ENCODE measurements at places on chromosomes 4 and X.

- no peak for DNase-seq
Measured at GRCh38 chrX:107574711-107575110, 53.6 kb upstream of the PRPS1 start.

GRCh38 chrX:108049649-108050048 is 4.8 kb downstream of the VSIG1 start:
- DNase-seq: no peak

DNA sequence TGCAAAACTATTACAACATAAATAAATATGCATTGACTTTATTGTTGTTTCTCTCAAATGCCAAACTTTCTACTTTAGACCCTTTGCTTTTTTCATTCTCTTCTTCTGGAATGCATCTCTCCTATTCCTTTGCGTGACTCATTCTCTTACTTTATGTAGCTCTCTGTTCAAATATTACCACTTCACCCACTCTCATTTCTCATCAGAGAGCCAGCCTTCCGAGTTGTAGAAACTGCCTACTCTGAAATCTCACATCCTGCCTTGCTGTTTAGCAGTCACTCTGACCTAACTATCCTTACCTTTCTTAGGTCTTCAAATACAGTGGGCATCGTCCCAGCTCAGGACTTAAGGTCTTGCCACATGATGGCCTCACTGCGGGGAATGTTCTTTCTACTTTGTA is 143.5 kb downstream of the GALNTL6 start:
- DNase-seq: no peak

- no peak for DNase-seq
Measured at GRCh38 chr4:3390288-3390811, 51.4 kb upstream of the HGFAC start.

GRCh38 chr4:3307060-3307459 is 14.2 kb downstream of the RGS12 start:
- no peak for DNase-seq

- no peak for DNase-seq
Measured at GRCh38 chr4:67580577-67580976, 22.1 kb downstream of the STAP1 start.

GRCh38 chr4:94537921-94538628 is 86.3 kb downstream of the PDLIM5 start:
- no peak for DNase-seq

DNA sequence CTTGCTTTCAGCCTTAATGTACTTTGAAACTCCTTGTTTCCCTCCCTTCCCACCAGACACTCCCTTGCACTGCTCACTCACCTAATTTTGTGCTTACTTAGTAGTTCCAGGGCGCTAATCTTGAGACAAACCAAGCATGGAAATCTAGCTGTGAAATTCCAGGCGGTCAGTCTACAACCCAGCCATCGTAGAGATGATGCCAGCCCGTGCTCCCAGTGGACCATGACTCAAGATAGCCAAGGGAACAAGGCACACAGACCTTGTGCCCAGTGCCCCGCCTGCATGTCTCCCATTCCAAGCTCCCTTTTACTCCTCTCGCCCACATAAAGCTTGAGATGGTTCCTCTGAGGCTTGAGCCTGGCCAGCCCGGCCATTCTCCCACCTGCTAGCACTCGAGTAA is 11.1 kb downstream of the TREX2 start:
- DNase-seq: no peak

- peak; percentile 54 for DNase-seq
Measured at GRCh38 chr4:25767877-25768725, 94.7 kb downstream of the SEL1L3 start.

DNA sequence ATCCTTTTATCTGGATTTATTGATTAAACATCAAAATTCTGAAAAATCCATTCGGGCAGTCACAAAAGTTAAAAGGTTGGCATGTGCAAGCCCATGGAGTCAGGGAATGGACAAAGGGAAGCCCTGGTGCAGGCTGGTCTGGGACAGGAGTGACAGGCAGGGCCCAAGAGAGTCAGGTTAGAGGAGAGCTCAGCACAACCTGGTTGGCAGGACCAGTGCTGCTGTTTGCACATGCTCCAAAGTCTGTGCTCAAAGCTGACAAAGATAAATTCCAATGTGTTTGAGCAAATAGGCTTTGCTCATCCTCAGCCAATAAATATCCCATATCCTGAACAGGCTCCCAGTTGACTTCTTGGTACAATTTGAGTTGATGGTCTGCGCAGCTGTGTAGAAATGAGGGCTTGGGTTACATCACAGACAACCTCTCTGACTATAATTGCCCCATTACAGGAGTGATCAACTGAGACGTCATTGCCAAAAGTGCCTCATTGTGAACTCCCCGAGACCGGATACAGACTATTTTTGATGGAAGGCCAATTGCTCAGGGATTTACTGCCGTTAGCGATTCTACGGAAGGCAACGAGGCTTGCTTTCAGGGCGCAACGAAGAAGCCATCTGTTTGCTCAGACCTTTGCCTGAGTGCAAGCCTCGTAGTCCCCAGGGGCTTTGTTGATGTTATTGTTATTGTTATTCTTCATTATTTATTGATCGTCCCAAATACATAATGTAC is 1008.1 kb upstream of the TENM3 start:
- DNase-seq: no peak

DNA sequence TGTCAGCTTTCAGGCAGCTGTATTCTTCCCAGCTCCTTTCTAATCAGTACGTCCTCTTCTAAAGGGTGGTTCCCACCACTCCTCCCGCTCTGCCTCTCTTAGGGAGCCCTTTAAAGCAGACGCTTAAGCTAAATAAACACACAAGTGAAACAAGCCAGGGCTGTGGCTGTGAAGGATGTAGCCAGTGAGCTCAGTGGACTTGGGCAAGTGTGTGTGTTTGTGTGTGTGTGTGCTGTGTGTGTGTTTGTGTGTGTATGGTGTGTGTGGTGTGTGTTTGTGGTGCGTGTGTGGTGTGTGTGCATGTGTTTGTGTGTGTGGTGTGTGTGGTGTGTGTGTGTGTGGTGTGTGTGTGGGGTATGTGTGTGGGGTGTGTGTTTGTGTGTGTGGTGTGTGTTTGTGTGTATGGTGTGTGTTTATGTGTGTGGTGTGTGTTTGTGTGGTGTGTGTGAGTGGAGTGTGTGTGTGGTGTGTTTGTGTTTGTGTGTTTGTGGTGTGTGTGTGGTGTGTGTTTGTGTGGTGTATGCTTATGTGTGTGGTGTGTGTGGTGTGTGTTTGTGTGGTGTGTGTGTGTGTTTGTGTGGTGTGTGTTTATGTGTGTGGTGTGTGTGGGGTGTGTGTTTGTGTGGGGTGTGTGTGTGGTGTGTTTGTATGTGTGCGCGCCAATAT is 283.3 kb downstream of the PTTG2 start:
- DNase-seq: no peak

- no peak for DNase-seq
Measured at GRCh38 chrX:96453139-96453538, 231.5 kb upstream of the DIAPH2 start.

- no peak for DNase-seq
Measured at GRCh38 chr4:6641164-6641970, 882 bp downstream of the MRFAP1 start.

DNA sequence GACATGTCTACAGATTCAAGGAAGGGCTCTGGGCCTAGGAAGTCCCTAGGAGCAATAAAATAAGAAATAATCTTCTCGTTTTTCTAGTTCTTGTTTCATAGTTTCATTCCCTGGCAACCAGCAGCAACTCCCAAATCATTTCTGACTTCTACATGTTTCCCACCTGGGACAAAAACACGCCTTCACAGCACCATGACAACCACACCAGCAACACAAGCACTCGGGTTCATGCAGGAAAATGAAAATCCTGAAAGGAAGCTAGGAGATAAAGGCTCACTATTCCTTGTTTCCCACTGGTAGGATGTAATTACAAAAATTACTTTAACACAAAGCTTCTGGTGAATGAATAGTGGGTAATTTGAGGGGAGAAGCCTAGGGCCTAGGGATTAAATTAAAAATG is 158.9 kb downstream of the ADAMTS3 start:
- DNase-seq: no peak

DNA sequence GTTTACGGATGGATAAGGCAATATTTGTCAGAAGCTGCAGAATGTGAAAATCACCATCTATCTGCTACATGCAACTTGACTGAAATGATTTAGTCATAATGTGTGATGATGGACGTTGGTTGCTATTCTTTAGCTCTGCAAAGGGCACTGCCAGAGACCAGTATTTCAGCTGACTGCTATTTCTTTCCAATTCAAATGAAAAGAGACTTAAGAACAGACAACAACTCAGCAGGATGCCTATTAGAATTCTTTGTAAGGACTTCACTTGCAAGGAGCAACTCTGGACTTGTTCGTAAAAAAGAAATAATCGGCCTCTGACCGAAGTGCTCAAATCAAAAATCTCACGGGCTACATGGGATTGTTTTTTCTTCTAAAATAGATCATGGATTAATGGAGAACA is 262.7 kb downstream of the DHX15 start:
- no peak for DNase-seq

DNA sequence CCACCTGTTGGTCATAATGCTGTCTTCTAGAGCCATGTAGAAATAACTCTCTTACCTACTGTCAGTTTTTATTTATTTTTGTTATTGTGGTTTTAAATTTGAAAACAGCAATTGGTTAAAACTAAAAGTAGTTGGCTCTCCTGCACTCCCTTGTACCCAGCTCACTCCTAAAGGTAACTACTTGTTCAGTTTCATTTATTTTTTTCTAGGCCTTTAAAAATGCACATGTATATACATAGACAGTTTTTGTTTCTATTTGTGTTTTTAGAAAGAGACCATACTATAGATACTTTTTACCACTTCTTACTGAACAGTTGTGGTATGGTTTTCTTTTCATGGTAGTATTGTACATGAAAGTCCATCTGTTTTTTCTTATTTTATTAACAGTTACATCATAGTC is 16.8 kb downstream of the SMAD1 start:
- no peak for DNase-seq

DNA sequence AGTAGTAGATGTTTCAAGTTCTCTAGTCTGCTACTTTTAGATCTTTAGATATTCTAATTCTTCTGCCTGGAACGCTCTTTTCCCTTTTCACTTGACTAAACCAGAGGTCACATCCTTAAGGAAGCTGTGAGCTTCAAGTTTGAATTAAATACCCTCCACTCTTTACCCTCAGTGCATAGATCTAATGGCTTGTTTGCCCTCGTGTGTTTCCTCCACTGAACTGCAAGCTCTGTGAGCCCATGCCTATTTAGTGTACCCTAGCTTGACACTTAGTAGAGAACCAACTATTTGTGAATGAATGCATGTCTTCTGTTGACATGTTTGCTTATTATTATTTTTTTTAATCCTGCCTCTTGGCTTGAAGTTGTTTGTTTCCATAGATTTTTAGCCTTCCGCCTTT is 138.3 kb downstream of the PDE5A start:
- no peak for DNase-seq

DNA sequence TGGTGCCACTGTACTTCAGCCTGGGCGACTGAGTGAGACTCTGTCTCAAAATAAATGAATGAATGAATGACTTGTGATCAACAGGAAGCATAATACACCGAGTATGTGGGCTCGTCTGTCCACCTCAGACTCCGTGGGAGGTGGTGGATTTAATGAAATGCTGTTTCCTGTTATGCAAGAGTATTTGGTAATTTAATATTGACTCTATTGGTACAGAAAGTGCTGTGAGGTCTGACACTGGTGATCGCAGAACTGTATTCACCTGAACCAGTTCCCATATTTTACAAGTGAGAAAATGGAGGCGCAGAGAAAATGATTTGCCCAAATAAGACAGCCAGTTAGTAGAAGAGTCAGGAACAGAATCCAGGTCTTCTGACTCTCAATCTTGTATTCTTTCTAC is 423.3 kb downstream of the RAPGEF2 start:
- no peak for DNase-seq

DNA sequence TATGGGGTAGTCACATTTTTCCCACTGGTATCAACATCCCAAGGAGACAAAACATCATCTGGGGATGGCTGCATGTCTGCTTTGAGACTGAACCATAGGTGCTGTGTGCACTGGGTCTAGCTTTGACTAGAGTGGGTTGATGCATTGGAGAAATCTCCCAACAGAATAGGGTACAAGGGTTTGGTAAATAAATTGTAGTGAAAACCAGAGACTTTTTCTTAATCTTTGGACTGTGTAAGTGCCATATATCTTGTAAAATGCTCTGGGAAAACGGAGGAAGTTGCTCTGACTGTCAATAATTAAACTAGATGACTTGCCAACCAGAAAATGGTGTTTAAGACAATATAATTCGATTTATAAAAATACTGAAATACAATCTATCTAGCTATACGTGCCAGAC is 1064.0 kb upstream of the SLIT2 start:
- DNase-seq: no peak

DNA sequence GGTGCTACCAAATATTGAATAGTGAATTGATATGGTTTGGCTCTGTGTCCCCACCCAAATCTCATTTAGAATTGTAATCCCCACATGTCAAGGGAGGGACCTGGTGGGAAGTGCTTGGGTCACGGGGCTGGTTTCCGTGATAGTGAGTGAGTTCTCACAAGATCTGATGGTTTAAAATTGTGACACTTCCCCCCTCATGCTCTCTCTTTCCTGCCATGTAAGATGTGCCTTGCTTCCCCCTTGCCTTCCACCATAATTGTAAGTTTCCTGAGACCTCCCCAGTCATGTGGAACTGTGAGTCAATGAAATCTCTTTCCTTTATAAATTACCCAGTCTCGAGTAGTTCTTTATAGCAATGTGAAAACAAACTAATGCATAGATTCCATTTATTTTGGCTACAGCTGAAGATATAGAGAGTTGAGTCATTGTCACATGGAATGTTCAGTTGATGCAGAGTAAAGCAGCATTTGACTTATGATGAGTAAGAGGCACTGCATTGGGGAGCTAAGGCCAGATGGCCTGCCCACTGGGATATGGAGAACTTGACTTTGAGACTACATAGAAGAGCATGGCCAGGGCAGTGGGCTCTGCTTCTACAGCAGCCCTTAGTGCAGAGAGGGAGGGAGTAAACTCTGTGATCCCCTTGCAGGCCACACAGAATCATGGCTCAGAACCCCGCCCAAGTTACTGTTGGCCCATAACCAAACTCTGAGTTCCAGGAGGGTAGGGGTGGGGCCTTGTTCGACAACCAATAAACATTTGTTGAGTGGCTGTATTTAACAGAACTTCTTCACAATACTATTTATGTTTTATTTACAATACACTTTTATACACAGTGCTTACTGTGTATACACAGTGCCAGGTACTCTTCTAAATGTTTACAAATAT is 34.2 kb downstream of the RAI2 start:
- no peak for DNase-seq

- no peak for DNase-seq
Measured at GRCh38 chrX:145464650-145465049, 217.3 kb downstream of the SPANXN1 start.

DNA sequence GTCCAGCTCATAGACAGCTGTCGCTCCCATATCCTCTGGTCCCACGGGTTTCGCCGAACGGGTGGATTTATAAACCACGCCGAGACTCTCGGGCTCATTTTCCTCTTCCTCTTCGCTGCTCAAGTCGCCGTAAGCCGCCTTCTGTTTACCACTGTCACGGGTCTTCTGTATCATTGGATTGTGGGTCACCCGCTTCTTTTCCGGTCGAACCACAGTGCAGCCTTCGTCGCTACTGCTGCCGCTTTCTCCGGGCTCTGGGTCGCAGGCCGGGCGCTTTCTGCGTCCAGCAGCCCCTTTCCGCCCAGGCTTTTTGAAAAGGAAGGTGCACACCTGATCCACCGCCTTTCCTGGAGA is 311 bp downstream of the RNF113A start:
- DNase-seq: no peak

- no peak for DNase-seq
Measured at GRCh38 chr4:28759064-28759463, 1898.4 kb downstream of the STIM2 start.

- no peak for DNase-seq
Measured at GRCh38 chr4:27934871-27935270, 1074.2 kb downstream of the STIM2 start.
